Amniotic stem cell (primary cell): ENCODE measurements at places on chromosomes 5 and 9.

DNA sequence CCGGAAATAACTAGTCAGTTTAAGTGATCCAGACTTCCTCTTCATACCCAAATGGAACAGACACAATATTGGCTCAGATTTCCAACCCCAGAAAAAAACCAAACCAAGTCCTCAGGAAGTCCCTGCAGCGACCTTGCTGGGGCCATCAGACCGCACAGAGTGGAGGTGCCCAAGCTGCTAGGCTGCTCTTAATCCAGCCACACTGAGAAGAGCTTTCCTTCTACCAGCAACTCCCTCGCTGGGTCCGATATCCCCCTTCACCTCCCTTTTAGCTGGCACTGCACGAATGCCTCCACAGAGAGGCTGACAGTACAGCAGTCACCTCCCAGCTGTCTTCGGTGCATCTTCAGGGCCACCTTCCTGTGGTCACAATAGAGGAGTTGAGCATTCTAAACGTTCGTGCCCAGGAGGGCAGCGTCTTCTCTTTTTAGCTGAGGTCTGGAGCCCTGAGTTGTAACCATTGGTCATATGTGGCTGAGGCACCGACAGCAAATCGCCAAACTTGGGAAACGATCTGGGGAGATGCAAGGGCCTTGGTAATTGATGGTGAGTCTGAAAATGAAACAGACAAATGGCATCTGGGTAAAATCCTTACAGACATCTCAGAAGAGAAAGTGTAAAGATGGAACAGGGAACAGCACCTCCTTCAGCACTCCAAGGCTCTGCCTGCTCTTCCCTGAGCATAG lies 5.7 kb downstream of the NAIF1 start:
- DNase-seq = no peak

GRCh38 chr5:139669662-139670368 lies 21.7 kb downstream of the CXXC5 start:
- DNase-seq = no peak

GRCh38 chr5:135446615-135447014 lies 533 bp downstream of the DCANP1 start:
- DNase-seq = no peak

GRCh38 chr9:91519520-91520277 lies 96.1 kb upstream of the NFIL3 start:
- DNase-seq = no peak

- no peak for DNase-seq
Measured at GRCh38 chr5:117414926-117415325, 840.3 kb upstream of the SEMA6A start.

DNA sequence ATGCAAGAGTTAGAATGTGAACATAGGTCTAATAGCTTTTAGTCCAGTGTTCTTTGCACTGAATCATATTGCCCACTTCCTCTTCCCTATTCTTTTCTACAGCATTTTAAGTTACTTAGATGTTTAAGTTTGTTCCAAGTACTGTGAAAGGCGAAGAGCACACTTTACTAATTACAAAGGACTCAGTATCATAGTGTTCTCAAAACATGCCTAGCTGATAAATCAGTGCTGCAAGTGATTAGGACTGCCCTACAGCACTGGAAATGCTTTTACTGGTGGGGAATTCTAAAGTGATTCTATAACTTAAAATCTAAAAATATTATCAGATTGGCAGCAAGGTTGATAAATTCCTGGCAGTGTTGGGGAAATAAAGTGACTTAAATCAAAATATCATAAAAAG lies 177.9 kb upstream of the KCNN2 start:
- peak; percentile 26 for DNase-seq

DNA sequence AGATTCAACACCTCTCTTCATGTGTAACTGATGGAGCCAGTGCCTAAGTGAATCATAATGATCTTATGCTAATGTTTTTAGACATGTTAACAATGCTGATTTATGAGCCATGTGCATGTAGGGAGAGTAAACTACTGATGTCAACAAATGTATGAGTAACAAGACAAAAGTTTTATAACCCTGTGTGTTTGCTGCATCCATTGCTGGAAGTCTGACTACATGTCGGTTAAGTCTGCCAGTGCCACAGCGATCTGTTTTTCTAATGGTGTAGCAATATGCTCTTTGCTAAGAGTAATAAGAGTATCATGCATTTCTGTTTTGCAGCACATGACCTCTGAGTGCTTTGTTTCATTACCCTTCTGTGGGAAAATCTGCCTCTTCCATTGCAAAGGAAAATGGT lies 26.4 kb upstream of the TMOD1 start:
- no peak for DNase-seq

DNA sequence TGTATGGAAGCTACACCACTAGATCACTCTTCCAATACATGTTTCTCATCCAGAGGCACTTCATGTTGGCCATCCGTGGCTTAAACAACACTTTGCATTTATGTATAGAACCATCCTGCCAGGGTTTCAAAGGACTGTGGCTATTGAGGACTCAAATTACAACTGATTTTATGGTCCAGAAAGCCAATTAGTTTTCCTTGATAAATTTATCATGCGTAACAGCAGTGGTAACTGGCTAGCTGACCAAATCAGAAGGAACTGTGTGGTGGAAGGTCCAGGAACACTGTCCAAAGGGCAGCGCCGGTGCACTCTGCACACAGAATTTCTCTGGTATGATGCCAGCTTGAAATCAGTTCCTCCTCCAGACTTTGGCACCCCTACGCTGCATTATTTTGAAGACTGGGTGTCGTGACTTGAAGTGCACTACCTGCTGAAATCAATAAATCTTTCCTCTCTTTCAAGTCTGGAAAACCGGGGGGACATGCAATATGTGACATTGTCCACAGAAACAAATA lies 69.3 kb upstream of the TMEM252 start:
- DNase-seq = no peak

DNA sequence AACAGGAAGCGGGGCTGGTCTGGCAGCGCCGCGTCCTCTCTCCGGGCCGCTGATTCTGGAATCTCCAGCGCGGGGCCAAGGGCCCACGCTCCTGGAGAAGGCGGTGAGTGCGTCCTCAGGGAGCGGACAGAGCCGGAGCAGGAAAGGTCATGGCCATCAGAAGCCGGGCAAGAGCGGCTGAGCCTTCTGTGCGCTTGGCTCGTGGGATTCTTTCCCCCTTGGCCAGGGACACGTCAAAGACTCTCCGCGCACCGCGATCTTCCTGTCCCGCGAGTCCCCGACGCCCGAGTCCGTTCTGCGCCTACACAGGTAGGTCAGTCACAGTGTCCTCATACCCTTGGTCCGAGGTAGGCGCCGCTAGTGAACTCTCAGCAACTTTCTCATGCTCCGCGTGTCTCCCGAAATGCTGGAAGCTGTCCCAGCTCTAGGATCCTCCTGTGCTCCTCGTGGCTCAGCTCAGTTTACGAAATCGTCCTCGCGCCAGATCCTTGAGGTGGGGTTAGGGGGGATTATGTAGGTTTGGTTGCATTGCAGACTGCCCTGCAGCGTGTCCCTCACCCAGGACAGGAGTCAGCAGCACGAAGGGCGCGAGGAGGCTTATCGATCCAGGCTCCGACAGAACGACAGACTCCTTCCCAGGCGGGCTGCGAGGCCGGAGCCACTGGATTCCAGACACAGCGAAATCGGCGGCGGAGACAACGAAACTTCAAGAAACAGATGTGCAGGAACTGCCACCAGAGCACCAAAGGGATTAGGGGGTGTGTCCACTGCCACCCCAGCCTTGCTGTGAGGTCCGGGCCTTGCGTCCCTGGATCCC lies 8.7 kb downstream of the LHX6 start:
- no peak for DNase-seq

DNA sequence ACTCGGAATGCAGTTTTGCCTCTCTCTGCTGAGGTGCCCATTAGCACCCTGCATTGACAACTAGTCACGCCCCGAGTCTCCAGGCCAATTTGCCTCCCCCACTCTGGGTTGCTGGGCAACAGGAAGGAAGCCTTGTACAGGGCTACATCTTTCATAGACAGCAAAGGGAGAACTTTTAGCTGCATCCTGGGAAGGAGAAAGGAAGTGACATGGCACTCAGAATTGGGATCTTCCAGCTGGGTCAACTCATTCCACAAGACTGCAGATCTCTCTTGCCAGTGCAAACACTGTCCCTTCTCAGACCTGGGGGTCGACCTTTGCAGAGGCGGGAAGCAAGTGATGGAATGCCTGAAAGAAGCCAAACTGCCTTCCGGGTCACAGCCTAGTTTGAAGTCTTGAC lies 282.0 kb downstream of the SLIT3 start:
- DNase-seq = no peak

GRCh38 chr5:41617843-41618515 lies 107.6 kb upstream of the PLCXD3 start:
- no peak for DNase-seq

GRCh38 chr9:98993570-98993945 lies 49.9 kb downstream of the COL15A1 start:
- no peak for DNase-seq

DNA sequence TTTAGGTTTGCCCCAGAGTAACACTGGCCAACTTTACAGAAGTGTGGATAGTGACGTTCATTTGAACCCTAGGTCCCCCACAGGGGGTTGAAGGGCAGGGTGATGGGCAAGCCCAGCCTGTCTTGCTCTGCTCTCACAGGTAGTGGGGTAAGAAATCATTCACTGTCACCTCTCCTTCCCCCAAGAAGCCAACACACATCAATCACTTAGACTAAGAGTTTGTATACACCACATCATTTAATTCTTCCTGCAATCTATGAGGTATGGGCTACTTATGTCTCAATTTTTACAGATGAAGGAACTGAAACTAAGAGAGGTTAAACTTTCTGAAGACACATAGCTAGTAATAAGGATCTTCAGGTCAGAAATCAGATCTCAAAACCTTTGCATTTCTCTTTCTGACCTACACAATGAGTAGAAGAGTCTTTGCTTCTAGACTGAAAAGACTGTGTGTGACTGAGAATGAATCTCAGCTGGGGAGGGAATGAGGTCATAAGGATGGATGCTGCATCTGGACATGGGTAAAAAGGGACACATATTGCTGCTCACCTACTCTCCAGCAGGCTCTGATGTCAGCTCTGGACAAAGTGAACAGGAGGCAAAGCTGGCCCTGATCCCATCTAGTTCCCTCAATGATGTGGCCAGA lies 81.0 kb upstream of the EQTN start:
- no peak for DNase-seq

DNA sequence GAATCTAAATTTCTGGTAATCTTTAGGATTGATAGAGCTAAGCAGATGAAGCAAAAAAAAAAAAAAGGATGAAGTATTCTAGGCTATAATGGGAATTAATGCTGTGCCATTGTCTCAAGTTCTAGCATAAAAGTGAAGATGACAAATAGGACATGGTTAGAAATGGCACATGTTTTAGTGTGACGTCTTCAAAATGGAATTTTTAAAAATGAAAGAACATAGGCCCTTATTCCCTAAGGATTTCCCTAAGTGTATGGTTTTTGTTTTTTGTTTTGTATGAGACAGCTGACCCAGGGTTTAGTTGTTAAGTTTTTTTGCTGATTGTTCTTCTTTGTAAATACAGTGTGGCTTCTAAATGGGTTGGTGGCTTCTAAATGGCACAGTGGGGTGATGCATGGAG lies 7.1 kb downstream of the TLE4 start:
- no peak for DNase-seq

DNA sequence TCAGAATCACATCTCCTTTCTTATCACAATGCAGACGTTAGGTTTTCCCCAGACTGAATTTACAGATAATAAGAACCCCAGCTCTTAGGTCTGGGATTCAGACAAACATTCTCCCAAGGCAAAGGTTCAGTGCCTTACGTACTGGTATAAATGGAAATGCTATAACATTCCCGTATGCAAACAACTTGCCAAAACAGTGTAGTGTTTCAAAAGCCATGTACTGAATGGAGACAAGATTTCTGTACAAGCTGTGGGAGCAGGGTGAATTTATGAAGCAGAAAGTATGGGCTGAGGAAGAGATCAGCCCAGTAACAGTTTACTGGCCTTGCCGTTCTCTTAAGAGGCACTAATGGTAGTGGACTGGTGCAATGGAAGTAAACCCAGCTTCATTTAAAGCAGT lies 225.5 kb upstream of the ZNF462 start:
- no peak for DNase-seq

DNA sequence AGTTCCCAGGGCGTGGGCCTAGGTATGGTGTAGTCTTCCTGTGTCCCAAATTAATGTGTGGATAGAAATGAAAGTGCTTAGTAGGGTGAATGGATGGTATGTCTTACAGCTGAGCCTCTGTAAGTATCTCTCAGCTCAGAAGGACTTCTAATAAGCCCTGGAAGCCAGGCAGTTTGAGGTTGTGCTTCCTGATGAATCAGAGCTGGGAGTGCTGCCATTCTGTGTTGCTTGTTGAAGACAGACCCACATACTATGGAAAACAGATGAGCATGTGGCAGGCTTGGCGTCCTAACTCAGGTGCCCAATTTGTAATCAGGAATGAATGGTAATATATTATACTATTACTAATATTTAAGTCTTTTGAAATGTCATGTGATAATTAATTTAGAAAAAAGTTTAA lies 69.8 kb downstream of the CMYA5 start:
- no peak for DNase-seq

DNA sequence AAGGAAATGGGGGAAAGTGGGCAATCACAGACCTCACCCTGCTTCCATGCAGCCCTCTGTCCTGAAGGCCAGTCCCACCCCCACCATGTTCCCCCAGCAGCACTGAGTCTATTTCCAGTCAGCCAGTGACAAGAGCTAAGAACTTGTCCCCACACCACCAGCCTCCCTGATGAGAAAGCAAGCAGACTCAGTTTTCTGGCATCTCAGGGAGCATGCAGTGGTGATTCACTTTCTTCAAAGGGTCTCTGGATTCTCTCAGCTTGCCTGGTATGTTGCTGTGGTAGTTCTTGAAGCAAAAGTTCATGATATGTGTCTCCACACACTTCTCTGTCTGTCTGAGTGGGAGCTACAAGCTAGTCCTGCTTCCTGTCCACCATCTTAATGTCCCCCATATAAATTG lies 799.9 kb upstream of the TYRP1 start:
- DNase-seq = no peak

GRCh38 chr5:108196276-108196675 lies 185.6 kb downstream of the FBXL17 start:
- no peak for DNase-seq

GRCh38 chr9:104386425-104387069 lies 117.5 kb upstream of the OR13F1 start:
- DNase-seq = peak; percentile 32

GRCh38 chr5:9653811-9654210 lies 23.7 kb upstream of the TAS2R1 start:
- DNase-seq = peak; percentile 89

GRCh38 chr9:114945616-114946412 lies 15.4 kb upstream of the TNFSF8 start:
- no peak for DNase-seq

- DNase-seq = no peak
Measured at GRCh38 chr9:134190232-134191121, 26.1 kb upstream of the RNU6ATAC start.

DNA sequence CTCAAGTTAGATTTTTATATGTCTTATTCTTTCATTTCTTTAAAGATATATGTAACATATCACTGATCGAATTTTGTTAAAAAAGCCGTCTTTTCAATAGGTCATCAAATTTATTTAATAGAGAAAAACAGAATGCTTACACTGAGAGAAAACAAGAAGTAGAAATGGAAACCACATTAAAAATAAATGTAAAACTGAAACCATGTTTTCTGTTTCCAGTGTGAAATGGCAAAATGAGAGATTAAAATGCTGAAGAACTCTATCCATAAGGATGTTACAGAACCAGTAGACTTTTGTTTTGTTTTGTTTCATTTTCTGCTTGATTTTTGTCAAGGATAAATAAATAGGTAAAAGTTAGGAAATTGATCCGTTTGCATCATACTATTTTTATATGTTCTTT lies 210.1 kb downstream of the PRDM9 start:
- DNase-seq = no peak

GRCh38 chr5:171736976-171737891 lies 48.4 kb upstream of the SMIM23 start:
- DNase-seq = no peak

- no peak for DNase-seq
Measured at GRCh38 chr5:45281081-45281480, 415.1 kb downstream of the HCN1 start.
